ENCODE measurements at places on chromosomes 3 and 15.

- no peak for DNase-seq
Measured at GRCh38 chr15:72009222-72009621, 108.7 kb downstream of the MYO9A start.

DNA sequence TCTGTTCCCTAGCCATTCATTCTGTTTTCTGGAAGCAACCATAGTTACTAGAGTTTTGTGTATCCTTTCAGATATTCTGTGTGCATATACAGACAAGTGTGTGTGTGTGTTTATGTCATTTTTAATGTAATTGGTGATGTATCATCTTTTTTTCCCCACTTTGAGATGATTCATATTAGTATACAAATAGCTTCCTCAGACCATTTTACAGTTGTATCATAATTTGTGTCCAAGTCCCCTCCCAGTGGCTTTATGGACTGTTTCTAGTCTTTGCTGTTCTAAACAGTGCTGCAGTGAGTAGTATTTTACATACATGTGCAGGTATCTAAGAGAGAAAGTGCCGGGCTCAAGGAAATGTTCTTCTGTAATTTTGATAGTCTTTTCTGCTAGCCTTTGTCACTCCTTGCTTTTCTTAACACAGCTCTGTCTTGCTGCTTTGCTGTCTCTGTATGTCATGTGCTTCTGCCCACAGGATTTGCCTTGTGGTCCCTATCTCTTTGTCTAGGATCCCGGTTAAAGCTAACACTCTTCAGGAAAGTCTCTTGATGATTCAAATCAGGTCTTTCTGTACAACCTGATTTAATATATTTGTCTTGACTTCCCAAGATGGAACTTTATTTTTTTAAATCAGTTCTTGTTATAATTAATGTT lies 31.5 kb upstream of the FBXL22 start:
- no peak for DNase-seq

DNA sequence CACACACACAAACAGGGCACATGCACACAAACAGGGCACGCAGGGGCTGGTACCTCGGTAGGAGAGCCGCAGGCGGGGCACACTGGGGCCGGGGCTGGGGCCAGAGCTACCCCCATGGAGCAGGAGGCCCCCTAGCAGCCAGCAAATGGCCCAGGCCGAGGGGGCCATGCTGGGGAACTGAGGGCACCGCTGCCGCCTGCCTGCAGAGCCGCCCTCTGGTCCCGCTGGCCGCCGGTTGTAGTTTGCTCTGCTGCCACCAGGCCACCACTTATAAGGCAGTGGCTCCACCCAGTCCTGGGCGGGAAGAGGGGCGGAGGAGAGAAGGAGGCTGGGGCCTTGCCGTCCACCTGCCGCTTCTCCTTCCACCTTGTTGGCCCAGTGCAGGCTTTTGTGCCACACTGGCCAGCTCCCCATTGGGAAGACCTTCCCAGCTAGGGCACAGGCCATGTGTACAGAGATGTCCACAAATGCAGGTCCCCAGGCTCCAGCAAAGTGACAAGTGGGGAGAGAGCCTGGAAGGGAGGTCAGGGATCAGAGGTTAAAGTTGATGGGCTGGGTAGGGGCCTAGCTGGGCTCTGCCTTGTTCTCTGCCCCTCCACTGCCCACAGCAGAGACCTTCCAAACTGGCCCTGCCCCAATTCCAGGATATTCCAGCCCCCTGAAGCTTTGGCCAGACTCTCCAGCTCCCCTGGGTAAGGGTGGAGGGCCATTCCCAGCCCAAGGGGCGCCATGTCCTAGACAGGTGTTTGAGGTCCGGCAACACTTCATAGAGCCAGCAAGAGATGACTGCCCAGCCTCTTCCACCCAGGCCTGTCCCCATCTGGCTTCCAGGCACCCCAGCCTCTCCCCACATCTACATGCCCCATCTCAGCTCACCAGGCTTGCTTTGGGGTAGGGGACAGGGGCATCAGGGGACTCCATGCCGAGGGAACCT lies at the start of gene SEMA3G:
SEMA3G (minus strand) TSS at position 244 of the 934 bp plus-strand sequence; CDS start at position 168, 76 bp downstream.
- DNase-seq, result peak; percentile 58

- DNase-seq, result no peak
Measured at GRCh38 chr3:132563420-132564069, 33.5 kb upstream of the ACKR4 start.

- no peak for DNase-seq
Measured at GRCh38 chr15:63094495-63094931, 27.1 kb upstream of the LACTB start.

GRCh38 chr15:99961011-99961441 lies 227.8 kb upstream of the LYSMD4 start:
- peak; percentile 34 for DNase-seq

DNA sequence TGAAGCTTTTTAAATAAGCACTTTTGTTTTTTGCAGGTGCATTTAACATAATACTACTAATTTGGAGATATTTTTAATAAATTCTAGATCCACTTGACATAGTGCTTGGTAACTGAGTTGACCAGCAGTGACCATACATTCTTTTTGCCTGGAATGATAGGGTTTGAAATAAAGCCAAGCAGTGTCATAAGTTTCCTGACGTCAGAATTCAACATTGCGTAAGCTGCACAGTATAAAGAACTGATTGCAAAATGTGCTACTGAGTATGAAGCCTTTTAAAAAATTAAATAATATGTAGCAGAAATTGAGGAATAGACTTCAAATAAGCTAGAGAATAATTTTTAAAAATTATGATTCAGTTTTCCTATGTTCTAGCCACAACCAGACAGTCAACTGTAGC lies 454.6 kb upstream of the ARPP21 start:
- no peak for DNase-seq

GRCh38 chr3:69324362-69325025 lies 61.4 kb downstream of the FRMD4B start:
- peak; percentile 43 for DNase-seq

DNA sequence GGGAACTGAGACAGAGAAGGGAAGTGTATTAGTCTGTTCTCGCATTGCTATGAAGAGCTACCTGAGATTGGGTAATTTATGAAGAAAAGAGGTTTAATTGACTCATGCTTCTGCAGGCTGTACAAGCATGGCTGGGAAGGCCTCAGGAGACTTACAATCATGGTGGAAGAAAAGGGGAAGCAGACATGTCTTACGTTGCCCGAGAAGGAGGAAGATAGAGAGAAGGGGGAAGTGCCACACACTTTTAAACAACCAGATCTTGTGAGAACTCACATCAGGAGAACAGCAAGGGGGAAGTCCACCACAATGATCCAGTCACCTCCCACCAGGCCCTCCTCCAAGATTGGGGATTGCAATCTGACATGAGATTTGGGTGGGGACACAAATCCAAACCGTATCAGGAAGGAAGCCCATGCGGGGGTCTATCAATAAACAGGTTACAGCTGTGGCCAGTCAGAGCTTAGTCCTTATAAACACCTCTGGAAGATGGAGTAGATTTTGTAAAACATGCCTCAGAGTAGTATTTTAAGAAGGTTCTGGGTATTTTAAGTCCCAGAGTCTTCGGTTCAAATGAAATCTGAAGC lies 153.9 kb downstream of the GHSR start:
- DNase-seq, result no peak

DNA sequence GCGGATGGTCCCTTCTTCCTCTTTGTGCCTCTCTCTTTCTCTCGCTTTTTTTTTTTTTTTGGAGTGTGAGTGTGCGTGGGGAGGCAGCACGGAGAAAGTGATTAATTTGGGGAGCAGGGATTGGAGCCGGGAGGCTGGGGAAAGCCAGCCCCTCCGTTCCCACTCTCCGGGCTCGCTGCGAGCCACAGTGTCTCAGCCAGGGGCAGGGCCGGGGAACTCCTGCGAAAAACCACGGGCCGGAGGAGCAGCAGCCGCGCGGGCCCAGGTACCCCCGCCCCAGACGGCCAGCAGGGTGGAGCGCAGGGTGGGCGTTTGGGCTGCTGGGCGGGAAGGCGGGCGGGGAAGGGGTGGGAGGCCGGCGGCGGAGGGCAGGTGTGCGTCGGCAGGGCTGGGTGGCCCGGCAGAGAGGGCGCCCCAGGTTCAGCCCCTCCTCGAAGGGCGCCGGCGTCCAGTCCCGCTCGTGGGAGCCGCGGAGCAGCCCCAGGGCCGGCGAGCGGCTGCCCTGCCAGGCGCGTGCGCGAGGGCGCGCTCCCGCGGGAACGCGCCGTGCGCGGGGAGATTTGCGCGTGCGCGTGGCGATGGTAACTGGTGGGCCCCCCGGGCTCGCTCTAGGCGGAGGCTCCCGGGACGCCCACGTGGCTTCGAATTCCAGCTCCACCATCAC lies 1.4 kb downstream of the CHL1 start:
- no peak for DNase-seq

DNA sequence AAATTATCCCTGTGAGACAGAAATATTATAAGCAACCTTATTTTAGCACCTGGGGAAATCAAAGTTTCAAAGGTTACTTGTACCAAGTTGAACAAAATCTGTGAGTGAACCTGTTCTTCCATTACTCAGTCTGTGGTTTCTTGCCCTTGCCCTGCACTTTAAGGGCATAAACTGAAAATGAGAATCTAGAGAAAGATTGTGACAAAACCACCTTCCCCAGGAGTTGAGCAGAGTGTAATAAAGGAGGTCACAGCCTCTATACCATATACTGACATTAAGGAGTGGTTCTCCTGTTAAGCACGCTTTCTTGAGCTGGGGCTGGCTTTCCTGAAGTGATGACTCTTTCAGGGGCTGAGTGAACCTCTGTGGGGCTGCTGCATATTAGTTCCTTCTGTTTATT lies 143.4 kb downstream of the PDCD6IP start:
- DNase-seq, result no peak

DNA sequence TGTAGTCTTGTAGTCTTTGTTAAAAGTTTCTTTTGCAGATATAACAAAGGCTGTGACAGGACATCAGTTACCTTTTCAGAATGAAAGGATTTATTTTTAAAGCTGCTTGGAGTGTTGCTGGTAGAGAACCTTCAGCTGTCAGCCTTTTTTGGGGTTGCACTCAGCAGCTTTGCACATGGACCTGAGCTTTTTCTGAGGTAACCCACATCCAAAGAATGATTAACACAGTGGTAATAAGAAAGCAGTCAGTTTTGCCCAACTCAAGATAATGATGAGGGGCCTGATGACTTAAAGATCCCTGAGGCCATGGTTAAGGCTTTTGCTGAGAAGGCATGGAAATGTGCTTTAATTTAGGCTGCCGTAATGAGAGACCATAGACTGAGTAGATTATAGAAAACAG lies 1042.7 kb downstream of the PLOD2 start:
- no peak for DNase-seq

DNA sequence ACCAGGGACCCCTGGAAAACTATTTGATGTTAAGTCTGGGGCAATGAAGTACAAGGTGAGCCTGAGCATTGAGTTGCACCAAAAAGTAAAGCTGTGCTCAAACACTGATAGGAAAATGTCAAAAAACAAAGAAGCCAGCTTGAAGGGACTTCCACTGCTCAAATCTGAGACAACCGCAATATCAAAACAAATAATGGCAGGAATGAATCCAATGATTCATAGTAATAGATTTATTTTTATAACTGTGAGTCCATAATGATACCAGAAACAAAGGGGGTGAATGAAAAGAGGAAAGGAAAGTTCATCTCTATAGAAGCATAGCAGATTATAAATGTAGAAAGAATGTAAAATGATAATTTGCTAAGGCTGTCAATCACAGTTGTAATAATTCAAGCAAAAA lies 237.3 kb upstream of the ZBTB20 start:
- DNase-seq, result no peak

- no peak for DNase-seq
Measured at GRCh38 chr3:188667926-188668325, 503.8 kb upstream of the TPRG1 start.

DNA sequence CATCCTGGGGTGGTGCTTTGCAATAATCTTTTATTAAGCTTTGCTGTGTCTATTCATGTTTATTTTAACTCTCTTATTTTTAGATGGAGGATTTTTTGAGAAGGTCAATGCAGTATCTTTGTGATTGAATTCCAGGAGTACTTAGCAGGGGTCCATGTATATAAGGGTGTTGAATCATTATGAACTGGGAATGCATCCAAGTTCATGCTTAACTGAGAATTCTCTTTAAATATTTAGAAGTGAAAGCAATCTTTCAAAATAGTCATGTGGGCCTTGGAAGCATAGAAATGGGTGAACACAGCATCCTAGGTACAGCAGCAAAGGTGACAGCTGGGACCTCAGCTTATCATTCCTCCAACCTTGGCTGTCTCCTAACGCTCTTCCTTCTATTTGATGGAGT lies 27.3 kb downstream of the SPTSSB start:
- DNase-seq, result no peak

- DNase-seq, result no peak
Measured at GRCh38 chr3:150255413-150255812, 152.7 kb upstream of the TSC22D2 start.

GRCh38 chr3:56879436-56880215 lies 77.9 kb upstream of the ARHGEF3 start:
- DNase-seq, result no peak

GRCh38 chr3:58035524-58036255 lies 27.5 kb downstream of the FLNB start:
- no peak for DNase-seq

GRCh38 chr15:28082891-28083684 lies 16.0 kb downstream of the OCA2 start:
- DNase-seq, result no peak

DNA sequence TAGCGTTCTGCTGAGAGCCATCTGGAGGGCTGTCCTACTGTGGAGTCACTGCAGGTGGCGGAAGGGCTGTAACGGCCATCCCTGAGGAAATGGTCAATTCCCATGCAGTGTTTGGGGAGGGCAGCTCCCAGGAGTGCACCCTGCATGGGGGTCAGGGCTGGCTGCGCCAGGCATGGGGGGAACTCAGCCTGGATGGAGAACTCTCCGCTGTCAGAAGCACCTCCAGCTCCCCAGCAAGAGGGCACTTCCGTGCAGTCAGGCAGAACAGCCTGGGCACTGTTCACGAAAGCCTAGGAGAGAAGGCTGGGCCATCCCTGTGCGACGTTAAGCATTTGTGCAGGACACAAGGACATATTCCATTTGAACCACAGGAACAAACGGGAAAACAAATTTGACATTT lies 105.2 kb downstream of the LRIG1 start:
- DNase-seq, result no peak

DNA sequence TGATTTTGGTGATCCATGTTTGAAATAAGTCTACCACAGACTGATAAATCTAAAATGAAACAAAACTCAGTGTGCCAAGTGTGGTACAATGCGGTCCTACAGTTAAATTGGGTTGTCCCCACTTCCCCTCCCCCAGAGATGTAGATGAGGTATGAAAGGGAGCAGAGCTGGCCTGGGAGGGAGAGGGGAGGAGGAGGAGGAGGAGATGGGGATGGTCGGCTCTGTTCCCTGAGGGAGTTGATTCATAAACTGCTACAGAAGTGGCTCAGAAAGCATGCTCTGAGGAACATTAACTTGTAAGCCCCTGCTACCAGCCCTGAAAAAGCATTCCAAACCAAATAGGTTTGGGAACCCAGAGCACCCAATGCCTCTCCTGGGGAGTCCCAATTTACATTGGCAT lies 28.0 kb upstream of the CHRNB4 start:
- DNase-seq, result no peak

- DNase-seq, result no peak
Measured at GRCh38 chr3:71536376-71536965, 47.1 kb downstream of the FOXP1 start.

Measured in SJCRH30 (cell line).